Suprapubic skin (tissue), 4 donors: ENCODE measurements at places on chromosomes 12 and 14.

GRCh38 chr12:101862245-101862644 is 15.1 kb upstream of the DRAM1 start:
- no peak for DNase-seq

DNA sequence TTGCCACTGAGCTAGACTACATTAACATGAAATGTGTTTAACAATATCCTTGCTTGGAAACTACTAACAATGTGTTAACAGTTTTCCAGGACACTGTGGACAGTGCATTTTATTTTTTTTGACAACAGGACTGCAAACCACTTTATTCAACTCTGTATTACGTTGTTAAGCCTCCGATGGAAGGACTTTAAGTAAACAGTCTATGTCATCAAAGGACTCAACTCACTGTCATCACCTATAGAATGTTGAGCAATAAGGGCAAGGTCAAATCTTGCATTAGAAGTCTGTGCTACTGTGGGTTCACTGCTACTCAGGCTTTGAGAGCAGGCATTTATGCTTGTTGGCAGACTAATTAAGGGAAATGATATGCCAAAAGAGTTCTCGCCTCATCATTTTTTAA is 483.7 kb downstream of the FLRT2 start:
- no peak for DNase-seq

GRCh38 chr14:93788543-93789227 is 400 bp upstream of the PRIMA1 start:
- no peak for DNase-seq

DNA sequence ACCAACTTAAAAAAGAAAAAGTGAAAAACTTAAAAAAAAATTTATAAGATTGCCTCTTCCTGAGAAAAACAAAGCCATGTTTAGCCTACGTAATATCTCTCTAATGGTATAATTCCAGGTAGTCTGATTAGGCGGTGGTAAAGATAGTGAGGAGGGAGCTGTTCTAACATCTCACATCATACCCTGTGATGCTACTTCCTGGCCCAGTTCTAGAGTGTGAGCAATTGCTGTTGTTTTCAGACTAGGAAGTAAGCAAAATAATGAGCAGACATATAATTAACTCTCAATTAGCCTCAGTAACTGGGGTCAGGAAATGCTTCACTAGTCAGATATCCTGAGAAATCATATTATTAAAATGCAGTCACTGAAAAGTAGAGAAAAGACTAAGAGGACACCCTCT is 113.9 kb downstream of the PHLDA1 start:
- no peak for DNase-seq

GRCh38 chr12:11859705-11860425 is 210.4 kb downstream of the ETV6 start:
- no peak for DNase-seq

DNA sequence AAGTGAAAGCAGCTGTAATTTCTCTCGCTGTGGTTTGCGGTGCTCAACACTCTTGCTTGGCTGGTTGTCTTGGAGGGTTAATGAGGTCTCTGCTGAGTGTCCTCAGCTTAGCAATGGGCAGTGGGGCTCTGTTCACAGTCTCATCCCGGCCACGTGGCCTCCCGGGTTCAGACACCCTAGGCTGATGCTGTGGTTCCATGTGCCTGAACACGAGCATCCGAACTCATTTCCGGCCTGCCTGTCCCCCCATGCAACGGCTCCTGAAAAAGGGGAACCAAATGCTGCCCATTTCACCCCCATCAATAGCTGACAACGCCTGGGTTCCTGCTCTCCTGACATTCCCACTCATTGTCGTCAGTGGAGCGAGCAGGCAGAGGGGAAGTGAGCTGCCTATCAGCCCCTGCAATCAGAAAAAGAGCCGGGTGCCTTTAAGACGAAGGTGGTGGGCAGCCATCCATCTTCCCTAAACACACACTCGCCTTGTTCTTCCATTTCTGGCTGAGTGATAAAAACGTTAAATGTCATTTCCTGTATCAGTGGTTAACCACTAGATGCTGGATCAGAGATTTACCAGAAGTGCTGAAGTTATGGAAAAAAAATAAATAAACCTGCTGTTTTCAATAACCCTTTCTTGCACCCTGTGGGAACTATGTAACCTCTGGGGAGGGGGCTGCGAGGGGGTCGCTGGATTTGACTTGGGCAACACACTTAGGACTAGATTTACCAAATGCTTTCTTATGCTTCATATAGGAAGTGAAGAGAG is 60.3 kb upstream of the BCL2L14 start:
- no peak for DNase-seq

GRCh38 chr12:112183141-112184021 is 58.0 kb downstream of the TRAFD1 start:
- DNase-seq: no peak
